ENCODE measurements at places on chromosomes 2 and 18.

GRCh38 chr2:159072795-159073194 is 104.4 kb downstream of the TANC1 start:
- DNase-seq = no peak

GRCh38 chr2:192128655-192129054 is 66.1 kb downstream of the TMEFF2 start:
- no peak for DNase-seq

GRCh38 chr2:182920631-182921056 is 54.2 kb upstream of the FRZB start:
- no peak for DNase-seq

DNA sequence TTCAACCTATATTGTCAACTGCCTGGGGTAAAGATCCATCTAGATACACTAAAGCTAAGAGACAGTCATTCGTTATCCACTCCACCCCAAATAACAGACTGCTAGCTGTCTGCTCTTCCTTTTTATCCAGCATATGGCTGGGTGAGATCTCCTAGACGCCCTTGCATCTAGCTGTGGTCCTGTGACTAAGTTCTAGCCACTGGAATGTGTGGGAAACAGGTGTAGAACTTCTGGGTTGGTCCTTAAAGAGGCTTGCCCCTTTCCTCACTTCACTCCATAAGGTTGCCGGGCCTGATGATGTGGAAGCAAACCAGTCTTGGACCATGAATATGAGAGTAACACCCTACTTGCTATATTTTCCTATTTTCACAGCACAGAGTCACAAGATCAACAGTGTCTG is 3.2 kb downstream of the COA5 start:
- DNase-seq = no peak

DNA sequence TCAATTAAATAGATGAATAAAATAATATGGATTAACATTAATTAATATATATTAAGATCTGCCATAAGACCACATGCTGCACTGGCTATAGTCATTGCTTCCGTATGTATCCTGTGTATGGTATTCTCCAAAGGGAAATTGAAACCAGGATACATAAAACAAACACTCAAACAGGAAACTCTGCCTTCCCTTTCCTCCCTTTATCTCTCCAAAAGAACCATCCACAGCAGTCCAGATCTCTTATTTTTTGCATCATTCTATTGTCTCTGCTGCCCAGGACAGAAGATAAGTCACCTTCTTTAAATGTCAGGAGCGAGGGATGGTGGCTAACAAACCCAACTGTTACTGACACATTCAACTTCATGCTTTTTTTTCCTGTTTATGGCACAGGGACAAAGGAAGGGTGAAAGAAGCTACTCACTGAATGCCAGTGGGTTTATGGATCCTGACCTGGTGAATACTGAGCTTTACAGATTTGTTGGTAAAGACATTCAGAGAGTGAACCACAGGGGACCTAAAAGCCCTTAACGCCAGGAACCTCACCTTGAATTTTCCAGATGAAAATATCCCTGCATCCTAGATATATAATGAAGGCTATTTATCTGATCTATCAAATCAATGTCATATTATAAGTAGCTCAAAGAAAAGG is 67.5 kb downstream of the CSRNP3 start:
- DNase-seq = no peak

GRCh38 chr2:231685349-231686191 is 22.8 kb upstream of the PTMA start:
- peak; percentile 94 for DNase-seq

DNA sequence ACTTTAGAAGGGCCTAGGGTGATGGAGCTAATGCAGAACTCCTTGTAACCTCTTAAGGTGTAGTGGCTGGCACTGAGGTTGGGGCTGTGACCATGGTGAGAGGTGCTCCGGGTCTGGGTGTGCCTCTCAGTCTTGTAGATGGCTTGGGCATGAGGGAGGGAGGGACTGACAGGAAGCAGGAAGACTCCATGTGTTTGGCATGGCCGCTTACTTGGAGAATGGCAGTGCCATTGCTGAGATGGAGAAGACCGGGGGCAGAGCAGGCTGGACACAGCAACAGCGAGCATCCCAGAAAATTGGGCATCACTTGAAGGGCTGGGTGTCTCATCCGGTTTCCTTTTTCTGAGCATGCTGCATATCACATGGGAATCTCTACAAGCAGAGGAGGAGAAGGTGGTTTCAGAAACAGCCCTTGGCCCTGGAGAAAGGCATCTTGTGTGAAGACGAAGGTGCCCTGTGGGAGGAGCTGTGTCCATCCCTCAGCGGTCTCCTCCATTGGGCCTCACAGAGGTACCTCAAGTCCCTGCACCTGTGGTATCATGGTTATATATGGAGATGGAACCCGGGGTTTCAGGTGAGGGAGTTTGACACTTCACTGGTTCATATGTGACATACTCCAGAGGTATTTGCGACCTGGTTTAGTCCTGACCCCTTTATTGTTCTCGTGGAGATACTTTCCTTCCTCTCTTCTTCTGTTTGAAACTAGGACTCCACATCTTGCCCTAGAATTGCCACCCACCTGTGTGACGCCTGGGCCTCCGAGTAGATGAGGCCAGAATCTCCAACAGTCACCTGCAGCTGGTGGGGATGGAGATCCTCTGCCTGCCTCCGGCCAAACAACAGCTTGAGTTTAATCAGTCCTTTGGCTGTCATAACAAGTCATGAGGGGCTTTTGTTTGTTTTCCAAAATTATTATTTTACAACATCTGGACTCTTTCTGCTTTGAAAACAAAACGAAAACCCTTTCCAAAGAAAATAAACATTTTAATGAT is 45.6 kb downstream of the INPP4A start:
- DNase-seq = no peak

- peak; percentile 65 for DNase-seq
Measured at GRCh38 chr2:55161295-55162210, 70.5 kb downstream of the CLHC1 start.

DNA sequence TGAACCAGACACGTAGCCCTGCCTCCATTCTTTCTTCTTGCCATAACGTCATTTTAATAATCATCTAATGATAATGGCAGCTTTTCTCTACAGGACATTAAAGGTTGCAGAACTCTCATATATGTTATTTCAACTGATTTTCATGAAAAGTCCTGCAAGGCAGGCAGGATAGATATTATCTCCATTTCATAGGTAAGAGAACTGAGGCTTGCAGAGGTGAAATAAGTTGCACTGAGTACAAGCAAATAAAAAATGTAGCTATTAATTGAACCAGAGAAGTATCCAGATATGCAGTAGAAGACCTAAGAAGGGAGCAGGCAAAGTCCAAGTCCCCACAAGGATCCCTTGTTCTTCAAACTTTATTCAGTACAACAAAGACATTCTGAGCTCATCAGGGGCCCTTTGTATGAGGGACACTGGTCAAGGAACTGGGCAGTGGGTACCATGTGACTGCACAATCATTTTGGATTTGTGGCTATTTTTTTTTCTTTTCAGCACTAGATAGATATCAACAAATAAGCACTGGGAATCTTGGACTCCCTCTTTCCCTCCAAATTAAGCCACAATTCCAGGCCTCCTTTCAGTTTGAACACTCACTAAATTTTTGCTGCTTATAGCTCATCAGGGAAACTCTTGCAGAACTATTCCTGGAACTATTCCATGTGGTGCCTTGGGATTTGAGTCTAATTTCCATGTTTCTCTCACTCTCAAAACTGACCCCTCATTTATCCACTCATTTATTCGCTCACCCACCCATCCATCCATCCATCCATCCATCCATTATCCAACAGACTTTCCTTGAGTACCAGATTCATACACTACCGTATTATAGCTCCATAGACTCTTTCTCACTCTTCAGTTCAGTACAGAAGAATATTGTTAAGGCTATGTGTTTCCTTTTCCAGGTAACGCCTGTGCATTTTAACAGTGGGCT is 44.6 kb downstream of the APOB start:
- DNase-seq = no peak

DNA sequence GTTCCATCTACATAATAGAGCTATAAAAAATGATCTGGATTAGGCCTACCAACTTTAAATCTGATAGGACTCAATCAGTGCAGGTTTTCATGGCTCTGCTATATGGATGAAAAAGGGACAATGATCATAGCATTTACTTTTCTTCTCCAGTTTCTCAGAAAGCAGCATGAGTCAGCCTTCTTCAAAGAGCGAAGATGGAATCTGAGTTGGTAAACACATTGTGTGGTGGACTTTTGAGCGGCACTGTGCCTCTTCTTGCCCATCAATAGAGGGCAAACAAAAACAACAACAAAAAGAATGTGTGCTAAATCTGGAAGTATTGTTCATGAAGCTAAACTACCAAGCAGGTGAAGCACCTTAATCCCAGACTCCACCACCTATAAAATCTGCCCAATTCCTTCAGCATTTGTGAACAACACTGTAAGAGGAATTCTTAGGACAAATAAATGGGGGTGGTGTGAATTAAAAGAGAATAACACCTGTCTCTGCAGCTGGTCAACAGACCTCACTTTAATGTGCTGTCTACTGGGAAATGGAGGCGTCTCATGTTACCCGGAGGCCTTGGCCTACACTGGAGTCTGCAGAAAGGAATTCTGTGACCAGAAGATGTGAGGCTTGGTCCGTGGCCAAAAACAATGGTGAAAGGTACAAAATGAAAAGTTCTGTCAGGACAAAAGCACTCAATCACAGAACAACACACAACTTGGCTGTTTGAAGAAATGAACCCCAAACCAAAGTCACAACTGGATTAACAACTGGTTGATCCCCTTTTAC is 609.0 kb downstream of the IRS1 start:
- DNase-seq = no peak

GRCh38 chr2:38465789-38466127 is 88.7 kb upstream of the ATL2 start:
- DNase-seq = no peak

- DNase-seq = no peak
Measured at GRCh38 chr2:207264310-207264709, 98.6 kb upstream of the KLF7 start.

DNA sequence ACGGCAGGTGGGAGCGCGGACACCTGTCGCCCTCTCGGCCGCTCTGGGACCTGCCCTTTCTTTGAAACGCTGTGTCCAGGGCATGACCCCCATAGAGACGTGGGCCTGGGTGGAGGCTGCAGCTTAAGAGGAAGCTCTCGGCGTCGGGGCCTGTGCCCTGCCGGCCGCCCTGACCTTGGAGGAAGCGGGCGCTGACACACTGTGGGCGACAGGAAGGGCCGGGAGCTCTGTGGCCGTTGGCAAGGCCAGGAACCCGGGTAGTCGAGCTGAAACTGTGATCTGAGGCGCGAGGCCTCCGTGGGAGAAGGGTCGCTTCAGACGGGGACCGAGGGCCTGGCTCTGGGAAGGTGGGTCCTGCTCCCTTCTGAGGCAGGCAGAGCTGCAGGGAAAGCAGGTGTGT is 28.2 kb downstream of the KCNG2 start:
- no peak for DNase-seq

DNA sequence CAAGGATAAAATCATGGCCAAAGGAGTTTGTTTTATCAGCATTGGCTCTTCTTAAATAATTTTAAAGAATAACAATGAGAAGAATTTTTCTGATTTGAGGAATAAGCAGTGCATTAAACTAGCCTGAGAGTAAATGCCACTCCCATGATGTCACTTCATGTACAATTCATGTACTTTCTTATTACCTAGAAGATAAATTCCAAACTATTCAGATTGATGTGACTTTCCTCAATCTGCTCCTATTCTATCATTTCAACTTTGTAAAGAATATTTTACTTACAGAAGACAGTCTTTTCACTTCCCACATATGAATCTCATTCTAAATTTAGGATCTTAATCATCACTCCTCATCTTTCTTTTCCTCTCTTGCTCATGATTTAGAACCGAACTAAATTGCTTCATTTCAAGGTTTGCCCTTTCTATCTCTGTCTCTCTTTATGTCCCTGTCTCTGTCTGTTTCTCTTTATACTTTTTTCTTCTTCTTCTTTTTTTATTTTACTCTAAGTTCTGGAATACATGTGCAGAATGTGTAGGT is 1142.0 kb upstream of the PIK3C3 start:
- DNase-seq = no peak

DNA sequence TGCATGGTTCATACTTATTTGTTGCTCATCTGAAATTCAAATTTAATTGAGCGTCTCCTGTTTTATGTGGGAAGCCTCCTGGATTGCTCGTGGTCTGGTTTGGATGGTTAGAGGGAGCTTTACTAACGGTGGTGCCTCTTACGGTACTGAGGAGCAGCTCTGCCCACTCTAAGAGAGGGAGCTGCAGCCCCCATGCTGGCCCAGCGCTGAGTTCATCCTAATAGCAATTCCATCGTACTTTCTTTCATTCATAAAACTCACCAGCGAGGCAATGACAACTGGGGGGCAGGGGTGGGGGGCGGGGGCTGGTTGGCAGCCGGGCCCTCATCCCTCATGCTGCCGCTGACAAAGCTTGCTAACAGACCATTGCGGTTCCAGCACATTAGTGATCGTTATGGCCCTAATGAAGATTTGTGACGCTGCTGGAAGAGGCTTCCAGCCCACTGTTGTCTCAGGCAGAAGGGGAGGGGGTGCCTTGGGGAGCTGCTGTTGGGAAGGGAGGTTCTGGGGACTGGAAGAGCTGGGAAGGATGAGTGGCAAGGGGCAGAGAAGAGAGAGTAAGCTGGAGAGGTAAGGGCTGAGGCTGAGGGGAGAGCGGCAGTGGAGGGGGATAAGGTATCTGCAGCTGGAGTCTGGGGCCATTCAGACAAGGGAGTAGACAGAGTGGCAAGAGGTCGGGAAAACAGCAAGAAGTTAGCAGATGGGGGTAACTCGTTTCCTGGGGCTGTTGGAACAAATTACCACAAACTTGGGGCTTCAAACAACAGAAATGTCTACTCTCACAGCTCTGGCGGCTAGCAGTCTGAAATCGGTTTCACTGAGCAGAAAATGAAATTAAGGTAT is 238.1 kb downstream of the LPIN1 start:
- DNase-seq = no peak

GRCh38 chr2:144456680-144457079 is 63.2 kb downstream of the ZEB2 start:
- no peak for DNase-seq

- DNase-seq = no peak
Measured at GRCh38 chr2:145563741-145564615, 1044.1 kb upstream of the ZEB2 start.

DNA sequence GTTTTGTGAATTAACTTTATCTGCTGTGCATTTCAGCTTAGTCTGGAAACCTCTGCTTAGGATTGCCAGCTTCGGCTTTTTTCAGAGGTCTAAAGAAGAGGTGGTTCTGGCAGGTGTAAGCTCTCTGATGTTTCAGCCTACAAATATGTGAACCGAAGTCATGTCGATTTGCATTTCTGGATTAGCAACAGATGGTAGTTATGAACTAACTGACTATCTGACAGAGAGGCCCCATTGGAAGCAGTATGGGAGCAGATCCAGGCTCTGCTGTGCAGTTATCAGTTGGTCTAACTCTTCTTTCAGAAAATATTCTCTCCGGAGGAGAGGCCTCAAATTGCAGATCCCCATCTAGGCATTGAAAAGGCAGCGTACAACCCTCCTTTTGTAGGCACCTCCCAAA is 32.7 kb upstream of the SPRED2 start:
- DNase-seq = no peak

- DNase-seq = no peak
Measured at GRCh38 chr2:140657657-140658056, 1473.2 kb downstream of the LRP1B start.

GRCh38 chr18:76686737-76687231 is 135.6 kb upstream of the ZNF236 start:
- peak; percentile 22 for DNase-seq
